A673 (cell line): ENCODE measurements at places on chromosomes 2 and 18. TPM values are rescaled to one million over a fixed set of nuclear protein-coding genes. Genes with fewer than 3 reads are reported as not detected.

LOXL3 gene
- 0.88 and 1.9 TPM in 2 replicates for total RNA-seq

SLC9A4 gene
- 0.11 and 0.17 TPM in 2 replicates for total RNA-seq

THSD7B gene
- total RNA-seq: not detected in 2 replicates

TMEM163 gene
- not detected in 2 replicates for total RNA-seq

UGT1A3 gene
- not detected in 2 replicates for total RNA-seq
